COLO829 (cell line): ENCODE measurements at places on chromosomes 12 and 14.

DNA sequence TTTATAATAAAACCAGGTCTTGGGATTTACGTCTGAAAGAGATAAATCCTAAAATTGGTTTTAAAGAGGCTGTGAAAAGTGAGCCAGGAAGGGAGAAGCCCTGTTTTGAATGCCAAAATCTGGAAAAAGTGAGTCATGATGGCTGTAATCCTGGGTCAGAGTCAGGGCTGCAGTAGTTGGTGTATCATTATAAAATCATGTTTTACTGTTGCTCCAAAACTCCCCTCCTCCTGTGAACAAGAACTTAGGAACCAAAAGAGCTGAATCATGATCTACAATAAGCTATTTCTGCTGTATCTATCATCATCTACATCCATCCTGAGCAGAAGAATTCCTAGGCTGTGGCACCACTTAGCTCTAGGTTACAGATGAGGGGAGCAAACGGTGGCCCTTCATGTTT, 79.3 kb downstream of the LMO3 start:
- no peak for DNase-seq

DNA sequence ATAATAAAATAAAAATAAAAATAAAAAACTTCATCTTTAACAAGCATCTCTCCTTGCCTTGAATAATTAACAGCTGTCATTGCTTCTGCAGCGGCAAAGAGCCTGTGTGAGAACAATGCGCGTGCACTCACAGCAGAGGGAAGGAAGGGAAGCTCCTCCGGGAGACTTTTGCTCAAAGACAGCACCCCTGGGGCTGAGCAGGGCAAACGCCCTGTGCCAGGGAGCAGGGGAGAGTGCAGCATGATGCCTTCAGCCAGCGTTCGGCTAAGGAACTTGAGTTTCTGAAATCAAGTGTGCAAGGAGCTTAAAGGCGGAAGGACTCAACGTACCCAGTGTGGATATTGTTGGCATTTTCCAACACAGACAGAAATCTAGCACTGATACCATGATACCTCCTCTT, 120.5 kb downstream of the RIMBP2 start:
- no peak for DNase-seq

DNA sequence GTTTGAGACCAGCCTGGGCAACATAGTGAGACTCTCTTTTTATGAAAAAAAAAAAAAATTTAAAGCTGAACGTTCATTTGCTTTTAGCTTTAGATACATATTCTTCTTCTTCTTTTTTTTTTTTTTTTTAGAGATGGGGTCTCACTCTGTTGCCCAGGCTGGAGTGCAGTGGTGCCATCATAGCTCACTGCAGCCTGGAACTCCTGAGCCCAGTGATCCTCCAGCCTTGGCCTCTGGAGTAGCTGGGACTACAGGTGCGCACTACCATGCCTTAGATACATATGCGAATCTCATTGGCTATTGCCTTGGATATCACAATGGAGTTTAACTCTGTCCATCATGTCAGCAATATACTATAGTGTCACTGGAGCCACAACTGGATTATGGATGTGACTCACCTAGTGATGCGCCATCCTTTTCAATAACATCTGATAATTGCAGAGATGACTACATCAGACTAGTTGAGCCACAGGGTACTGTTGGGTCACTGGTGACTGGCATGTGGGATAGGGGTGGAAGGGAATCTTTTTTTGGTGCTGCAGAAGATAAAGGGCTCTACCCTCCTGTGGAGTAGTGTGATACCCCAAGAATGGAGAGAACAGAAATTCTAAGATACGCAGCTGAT, 2.7 kb upstream of the ADIPOR2 start:
- DNase-seq = no peak

GRCh38 chr12:45294906-45295305, 79.0 kb downstream of the ANO6 start:
- no peak for DNase-seq

DNA sequence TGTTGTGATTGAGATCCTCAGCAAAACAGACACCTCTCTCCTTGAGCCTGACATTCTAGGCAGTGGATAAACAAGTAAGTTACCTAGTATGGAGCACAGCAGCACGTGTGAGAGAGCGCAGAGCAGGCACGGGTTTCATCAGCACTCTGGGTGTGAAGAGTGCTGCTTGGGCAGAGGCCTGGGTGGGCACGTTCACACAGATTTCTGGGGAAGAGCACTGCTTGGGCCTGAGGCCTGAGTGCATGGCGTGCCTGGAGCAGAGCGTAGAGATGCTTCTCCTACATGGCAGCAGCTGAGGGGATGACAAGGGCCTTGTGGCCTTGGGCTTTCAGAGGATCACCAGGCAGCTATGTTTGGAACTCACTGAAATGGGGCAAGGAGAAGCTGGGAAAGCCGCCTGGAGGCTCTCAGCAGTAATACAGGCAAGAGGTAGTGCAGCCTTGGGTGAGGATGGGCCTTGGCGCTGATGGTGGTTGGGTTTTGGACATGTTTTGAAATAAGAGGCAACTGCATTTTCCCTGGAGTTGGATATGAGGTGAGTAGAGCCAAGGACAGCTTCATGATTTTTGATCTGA, 17.6 kb downstream of the CKB start:
- DNase-seq = no peak

DNA sequence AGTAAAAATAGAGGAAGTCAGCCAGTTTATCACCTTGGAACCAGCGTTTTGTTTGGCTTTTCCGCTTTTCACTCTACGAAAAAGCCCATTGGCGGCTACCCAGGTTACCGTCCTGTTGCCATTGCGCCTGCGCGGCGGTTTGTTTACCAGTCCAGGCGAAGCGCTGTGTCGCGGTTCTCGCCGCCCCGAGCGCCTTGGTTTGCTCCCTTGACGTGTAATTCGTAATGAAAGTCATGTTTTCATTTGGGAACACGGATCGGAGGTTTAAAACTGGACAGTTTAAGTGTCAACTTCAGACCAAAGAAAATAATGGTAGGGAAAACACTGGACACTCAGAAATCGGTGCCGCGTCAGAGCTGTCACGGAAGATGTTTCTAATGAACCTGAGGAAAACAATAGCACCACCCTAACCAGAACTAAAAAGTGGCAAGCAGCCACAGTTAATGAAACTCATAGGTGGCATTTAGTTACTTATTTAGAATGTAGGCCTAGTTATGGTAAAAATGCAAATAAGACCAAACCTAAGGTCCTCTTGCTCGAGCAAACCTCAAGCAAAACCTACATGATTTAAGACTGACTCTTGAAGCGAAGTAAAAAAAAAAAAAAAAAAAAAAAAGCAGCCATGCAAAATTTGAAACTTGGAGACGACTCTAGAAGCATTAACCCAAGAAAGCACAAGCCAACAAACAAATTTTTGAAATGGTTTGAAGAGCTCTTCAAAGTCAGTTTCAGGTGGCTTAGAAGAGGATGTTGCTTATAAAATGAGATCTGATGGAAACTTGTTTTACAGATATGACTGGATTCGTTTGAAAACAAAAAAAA, 790 bp upstream of the GPR19 start:
- DNase-seq = peak; percentile 69

DNA sequence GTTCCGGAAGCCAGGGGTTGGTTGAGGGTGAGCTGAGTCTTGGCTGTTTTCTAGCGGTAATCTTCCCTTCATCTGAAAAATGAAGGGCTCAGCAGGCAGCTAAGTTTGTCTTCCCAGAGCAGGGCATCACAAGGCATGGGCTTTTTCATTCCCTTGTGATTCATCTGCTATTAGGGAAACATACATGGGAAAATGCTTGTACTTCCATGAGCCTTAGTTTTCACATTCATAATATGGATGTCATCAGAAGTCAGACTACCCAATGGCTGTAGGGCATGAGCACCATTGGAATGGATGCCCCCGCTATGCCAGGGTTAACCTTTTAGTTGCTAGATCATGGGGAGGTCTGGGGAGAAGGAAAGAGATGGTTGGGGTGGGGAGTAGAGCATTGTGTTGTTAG, 18.7 kb downstream of the HELB start:
- no peak for DNase-seq

DNA sequence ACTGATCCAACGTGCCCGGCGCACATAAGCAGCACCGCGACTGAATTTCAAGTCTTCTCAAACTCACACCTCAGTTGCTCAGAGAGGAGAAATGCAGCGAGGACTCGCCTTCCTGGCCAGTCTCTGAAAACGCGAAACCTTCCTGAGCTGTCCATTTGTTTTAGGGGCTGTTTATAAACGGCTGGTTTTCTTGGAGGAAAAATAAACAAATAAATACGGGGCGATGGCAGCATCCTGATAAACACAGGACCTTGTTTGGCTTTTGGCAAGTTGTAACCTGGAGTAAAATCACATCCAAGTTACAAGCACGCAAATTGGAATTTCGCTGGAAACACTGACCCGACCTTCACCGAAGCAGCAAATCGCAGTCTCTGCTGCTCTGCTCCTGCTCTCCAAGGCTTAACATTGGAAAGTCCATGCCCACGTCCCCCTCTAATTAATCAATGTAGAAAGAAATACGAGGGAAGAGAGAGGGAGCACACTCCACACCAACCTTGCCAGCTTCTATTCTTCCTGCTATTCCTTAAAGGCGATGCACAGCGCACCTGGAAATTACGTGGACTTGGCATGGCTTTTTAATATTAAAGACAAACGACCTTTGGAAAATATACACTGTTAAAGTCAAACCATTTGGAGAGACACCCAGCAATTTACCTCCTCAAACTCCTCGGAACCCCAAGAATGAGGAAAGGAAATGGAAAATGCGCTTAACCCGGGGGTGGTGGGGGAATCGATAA, 248.8 kb downstream of the APAF1 start:
- no peak for DNase-seq

GRCh38 chr12:102459314-102459713, 21.0 kb downstream of the IGF1 start:
- DNase-seq = no peak

GRCh38 chr14:101635749-101636560, 74.7 kb downstream of the DIO3 start:
- no peak for DNase-seq

GRCh38 chr14:71638523-71639196, 293.6 kb upstream of the RGS6 start:
- no peak for DNase-seq

GRCh38 chr12:124392667-124393413, 97.9 kb downstream of the RFLNA start:
- DNase-seq = peak; percentile 76

- DNase-seq = peak; percentile 65
Observed at GRCh38 chr14:66624336-66624937, 116.5 kb downstream of the GPHN start.

- no peak for DNase-seq
Observed at GRCh38 chr12:100860611-100861010, 66.0 kb downstream of the ANO4 start.

DNA sequence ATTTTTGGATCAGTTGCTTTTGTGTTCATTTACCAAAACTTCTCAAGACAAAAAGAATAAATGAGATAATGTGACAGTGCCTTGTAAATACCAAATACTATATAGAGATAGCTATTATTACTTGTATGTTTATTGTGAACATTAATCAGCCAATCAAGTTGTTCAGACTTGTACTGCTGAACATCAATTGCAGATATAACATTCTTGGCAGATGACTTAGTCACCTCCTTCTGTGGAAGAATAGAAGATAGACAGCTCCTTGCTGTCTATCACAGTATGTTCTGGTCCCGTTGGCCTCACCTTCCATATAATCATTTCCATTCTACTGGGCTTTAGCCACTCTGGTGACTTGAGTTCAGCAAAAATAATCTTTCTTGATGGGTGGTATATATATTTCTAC, 30.1 kb downstream of the PSEN1 start:
- DNase-seq = no peak

GRCh38 chr14:91311284-91311662, 66.8 kb upstream of the GPR68 start:
- DNase-seq = no peak

- DNase-seq = no peak
Observed at GRCh38 chr12:119208626-119209061, 29.9 kb downstream of the HSPB8 start.

GRCh38 chr12:25960143-25960542, 1.7 kb downstream of the RASSF8 start:
- DNase-seq = peak; percentile 25

DNA sequence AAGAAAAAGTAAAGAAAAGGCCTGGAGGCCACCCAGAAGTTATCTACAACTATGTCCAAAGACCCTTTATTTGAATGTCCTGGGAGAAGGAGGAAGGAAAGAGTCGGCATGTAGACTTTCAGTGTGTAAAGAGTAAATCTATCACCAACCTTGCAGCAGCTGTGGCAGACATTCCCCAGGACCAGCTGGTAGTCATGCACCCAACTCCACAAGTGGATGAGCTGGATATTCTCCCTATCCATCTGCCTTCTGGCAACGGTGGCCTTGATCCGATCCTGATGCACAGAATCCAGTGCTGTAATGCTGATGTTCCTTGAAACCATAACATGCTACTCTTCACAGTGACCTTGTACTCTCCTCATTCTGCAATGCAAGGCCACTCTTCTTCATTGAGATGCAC, 27.3 kb downstream of the KRT76 start:
- DNase-seq = no peak

DNA sequence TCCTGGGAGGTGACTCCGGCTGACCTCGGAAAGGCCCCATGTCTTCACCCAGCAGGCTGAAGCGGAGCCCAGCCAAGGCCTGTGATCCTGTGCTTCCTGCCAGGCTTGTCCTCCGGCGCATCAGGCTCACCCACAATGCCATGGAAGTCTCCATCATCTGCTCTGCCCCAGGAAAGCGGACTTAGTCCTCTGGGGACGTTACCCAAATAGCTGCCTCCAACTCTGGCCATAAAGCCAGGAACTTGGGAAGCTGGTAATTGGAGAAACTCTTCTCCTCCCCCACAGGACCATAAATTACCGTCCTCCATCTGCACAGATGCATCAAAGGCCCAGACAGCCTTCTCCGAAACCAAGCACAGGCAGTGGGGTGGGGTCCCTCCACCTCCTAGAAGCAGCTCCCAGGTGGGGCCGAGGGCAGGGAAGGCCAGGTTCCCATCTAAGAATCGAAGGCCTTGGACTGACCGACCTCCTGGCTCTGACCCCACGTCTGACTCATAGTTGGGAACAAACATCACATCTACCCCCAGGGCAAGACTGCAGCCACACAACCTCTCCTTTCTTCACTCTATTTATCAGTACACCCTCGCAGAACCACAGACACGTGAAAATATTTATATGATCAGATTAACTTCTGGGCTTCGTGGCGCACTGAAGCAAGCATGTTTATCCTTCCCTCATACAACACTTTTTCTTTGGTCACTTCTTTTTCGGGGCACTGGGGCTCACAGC, 56.4 kb downstream of the PITPNM2 start:
- DNase-seq = peak; percentile 97

GRCh38 chr12:103677905-103678304, 90.8 kb downstream of the STAB2 start:
- DNase-seq = no peak

DNA sequence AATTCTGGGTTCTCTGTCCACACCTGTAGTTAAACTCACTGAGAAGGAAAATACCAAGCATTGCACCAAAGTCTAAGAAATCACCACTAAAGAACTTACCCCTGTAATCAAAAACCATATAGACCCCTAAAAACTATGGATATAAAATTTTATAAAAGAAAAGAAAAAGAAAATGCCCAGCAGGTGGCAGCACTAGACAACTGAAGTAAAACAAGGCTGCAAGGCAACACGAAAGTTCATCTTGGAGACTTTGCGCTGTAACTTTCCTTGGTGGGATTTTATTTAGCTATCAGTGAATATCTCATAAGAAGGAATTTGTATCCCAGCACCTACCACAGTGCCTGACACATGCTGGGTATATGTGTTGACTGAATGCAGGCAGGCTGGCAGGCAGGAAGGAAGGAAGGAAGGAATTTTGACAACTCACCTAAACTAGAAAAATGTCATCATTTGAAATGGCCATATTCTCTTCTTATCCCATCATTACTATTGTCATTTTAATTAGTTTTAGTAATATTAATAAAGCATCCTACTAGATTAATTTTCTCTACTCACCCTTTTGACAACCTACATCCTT, 68.2 kb upstream of the ETV6 start:
- peak; percentile 57 for DNase-seq
